ENCODE measurements at places on chromosomes 12 and 14.

DNA sequence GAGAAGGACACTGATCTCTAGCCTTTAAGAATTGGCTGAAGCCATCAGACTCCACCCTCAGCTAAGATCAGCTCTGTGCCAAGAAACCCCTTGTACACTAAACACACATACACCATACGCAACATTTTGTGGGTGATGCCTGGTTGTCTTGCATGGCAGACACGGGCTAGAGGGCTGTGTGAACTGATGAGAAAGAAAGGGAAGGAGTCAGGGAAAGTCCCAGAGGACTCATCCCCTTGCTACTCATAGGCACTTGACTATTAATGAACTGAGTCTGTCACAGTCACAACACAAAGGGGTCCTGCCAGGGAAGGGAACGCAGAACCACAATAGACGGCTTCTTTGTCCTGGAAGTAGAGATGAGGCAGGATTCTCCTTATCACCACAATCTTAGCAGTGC is 80.8 kb downstream of the EMP1 start:
- DNase-seq, result no peak

- DNase-seq, result no peak
Measured at GRCh38 chr14:54955143-54955542, 52.5 kb upstream of the GCH1 start.

GRCh38 chr12:4828176-4828575 is 81.5 kb upstream of the KCNA1 start:
- no peak for DNase-seq

DNA sequence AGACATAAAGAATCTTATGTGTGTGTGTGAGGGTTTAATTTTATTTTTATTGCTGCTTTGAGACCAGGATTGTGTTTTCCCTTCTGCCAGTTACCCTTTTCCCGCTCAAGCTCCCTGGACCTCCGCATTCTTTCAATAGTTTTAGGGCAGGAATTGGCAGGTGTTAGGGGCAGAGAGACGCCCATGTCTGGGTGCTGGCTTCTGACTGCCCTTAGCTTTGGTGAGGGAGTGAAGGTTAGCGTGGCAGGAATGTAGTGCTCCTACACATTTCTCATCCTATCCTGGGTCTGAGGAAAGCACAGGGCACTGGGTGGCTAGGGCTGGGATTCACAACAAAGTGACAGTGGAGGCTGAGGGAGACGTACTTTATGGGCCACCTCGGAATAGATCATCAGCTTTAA is 428.1 kb downstream of the ZFP36L1 start:
- DNase-seq, result no peak

DNA sequence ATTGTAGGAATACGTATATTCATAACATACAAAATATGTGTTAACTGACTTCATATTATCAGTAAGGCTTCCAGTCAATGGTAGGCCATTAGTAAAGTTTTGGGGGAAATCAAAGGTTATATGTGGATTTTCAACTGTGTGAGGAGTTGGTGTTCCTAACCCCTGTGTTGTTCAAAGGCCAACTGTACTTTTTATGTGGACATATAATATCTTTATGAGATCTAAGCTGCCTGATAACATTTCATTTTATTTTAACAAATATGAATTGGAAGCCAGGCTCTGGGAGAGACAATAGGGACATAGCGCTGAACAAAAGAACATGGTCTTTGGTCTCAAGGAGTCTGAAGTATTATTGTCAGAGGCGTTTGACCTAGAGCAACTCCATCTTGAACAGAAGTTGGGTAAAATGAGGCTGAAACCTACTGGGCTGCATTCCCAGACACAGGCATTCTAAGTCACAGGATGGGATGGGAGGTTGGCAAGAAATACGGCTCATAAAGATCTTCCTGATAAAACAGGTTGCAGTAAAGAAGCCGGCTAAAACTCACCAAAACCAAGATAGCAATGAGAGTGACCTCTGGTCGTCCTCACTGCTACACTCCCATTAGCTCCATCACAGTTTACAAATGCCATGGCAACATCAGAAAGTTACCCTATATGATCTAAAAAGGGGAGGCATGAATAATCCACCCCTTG is 147.2 kb downstream of the KSR2 start:
- no peak for DNase-seq

All from erythroblast (primary cell).